MCF 10A (cell line): ENCODE measurements at places on chromosomes 16 and 17. TPM values are rescaled to one million over a fixed set of nuclear protein-coding genes. Genes with fewer than 3 reads are reported as not detected.

TLCD3B gene
- 0.21 and 0.27 TPM in 2 replicates for total RNA-seq

CCL16 gene
- not detected in 2 replicates for total RNA-seq

LGALS9 gene
- total RNA-seq, result 0.44 and 0.54 TPM in 2 replicates

GAS7 gene
- total RNA-seq, result 0.22 TPM in 1 of 2 replicates, not detected in the other

TMEM88 gene
- total RNA-seq, result 3.5 and 4.4 TPM in 2 replicates

ZNF75A gene
- 24.3 and 28.2 TPM in 2 replicates for total RNA-seq

CD300LG gene
- total RNA-seq, result not detected in 2 replicates

BAIAP2 gene
- total RNA-seq, result 46.4 and 67.0 TPM in 2 replicates

DPEP2 gene
- not detected in 2 replicates for total RNA-seq

TMEM219 gene
- 62.1 and 68.1 TPM in 2 replicates for total RNA-seq

PPY gene
- total RNA-seq, result not detected in 2 replicates

SLC6A2 gene
- not detected in 2 replicates for total RNA-seq

ADAM11 gene
- total RNA-seq, result 0.16 and 0.56 TPM in 2 replicates
